Right atrium auricular region (tissue), 2 donors: ENCODE measurements at places on chromosomes 13 and 19.
A peak's percentile ranks its signal among the peaks of the same experiment; 100 is the strongest.

GRCh38 chr19:50418176-50419021 is at the start of gene SPIB:
Gene SPIB, plus strand, starts transcription at chr19:50418938. Its CDS starts 25 bp downstream, at chr19:50418963.
- no peak for DNase-seq

GRCh38 chr13:64083396-64083795 is 2667.7 kb upstream of the PCDH20 start:
- no peak for DNase-seq

- DNase-seq = no peak
These were observed 230.7 kb downstream of the NALCN start for GRCh38 chr13:101185606-101186005.

- DNase-seq = no peak
These were observed 272.6 kb upstream of the KLHL1 start for GRCh38 chr13:70380809-70381208.

DNA sequence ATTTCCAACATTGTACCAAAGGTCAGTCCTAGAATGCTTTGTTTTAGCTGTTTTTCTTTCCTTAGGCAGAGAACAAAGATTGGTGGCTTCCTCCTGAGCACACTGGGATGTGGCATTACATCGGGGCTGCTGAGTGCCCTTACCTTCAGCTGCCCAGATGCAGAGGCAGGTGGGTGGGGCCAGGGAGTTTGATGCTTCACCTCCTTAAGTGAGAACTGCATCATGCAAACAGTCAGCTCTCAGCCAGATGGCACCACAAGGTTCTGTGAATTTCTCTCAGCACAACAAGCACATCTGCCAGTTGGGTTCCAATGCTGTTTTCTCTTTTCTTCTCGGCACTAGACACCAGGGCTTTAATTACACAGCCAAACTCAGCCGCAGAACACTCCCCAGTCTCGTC is 87.4 kb upstream of the UBL3 start:
- no peak for DNase-seq

DNA sequence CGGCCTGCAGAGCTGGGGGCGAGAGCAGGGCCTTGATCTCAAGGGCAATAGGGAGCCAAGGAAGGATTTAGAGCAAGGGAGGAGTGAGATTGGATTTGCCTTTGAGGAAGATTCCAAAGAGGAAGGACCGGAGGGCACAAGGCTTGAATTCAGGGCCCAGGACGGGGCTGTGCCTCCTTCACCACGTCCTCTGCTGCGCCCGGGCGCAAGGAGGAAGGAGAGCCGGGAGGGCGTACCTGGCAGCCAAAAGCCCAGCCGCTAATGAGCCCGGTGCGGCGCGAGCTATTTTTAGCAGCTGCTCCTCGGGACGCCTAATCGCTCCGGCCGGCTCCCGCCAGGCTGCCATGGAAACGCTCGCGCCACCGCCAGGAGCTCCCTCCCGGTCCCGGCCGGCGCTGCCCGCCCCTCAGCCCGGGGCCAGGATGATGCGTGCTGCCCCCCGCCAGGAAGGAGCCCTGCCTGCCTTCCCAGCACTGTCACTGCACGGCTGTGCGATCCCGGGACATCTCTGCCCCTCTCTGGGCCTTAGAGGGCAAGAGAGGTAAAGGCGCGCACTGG is 31.3 kb downstream of the TINCR start:
- peak; percentile 63 for DNase-seq

GRCh38 chr13:25177012-25177411 is 4.9 kb upstream of the AMER2 start:
- DNase-seq = no peak

- DNase-seq = peak; percentile 95
These were observed at the start of gene ZNF582 for GRCh38 chr19:56393119-56394012. Gene ZNF582, minus strand, starts transcription at chr19:56393534. Its CDS starts 1,782 bp downstream, at chr19:56391752.
